Activated T-cell treated with anti-CD3 and anti-CD28 coated beads for 48 hours (primary cell): ENCODE measurements at places on chromosomes 2 and 18.

- no peak for DNase-seq
Measured at GRCh38 chr2:180077295-180077906, 70.3 kb upstream of the CWC22 start.

- DNase-seq, result no peak
Measured at GRCh38 chr2:46503686-46504085, 24.3 kb downstream of the TMEM247 start.

GRCh38 chr18:38693104-38693503, 1127.5 kb upstream of the CELF4 start:
- DNase-seq, result no peak

DNA sequence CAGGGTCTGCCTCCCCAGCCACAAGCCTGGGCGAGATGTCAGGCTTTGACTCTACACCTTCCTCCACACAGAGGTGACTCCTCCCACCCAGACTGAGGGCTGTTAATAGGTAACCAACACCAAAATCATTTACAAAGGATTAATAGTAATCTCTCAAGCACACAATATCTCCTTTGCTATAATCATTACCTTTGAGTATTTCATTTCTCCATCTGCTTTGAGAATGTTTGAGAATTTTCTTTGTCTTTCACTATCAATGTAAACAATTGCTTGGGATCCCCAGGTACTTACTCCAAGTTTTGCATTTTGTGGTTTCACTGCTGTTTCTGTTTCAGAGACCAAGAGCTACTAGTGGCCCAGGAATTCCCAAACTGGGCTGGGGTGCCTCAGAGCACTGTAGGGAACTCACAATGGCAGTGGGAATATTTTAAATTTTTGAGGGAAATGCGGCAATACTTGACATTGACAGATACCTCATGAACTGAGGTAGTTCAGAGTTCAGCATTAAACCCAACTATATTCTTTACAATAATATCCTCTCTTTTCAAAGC, 166.4 kb upstream of the MGAT5 start:
- no peak for DNase-seq

GRCh38 chr2:173676647-173677046, 288.5 kb downstream of the SP3 start:
- DNase-seq, result no peak

GRCh38 chr18:6326566-6326965, 88.1 kb downstream of the L3MBTL4 start:
- DNase-seq, result no peak

DNA sequence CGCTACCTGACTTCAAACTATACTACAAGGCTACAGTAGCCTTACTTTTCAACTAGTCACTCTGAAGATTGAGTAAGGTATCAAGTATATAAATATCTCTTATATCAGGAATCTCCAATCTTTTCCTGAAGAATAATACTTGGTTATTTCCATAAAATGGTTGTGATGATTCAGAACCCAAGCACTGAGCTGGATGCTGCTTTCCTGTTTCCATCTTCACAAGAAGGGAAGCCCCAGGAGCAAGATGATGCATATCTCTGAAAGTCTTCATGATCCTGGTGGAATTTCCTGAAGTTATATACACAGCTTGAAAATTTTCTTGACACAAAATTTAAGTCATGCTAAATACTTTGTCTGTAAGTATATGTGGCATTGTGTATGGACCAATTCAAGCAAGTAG, 243.9 kb upstream of the TANK start:
- DNase-seq, result no peak

GRCh38 chr2:8592736-8593135, 89.1 kb upstream of the ID2 start:
- no peak for DNase-seq

- no peak for DNase-seq
Measured at GRCh38 chr2:166170356-166170755, 42.5 kb upstream of the SCN1A start.
